Right kidney (tissue), 9 donors: ENCODE measurements at places on chromosomes 3 and 15.

- no peak for DNase-seq
Measured at GRCh38 chr3:177561769-177562392, 364.6 kb upstream of the TBL1XR1 start.

DNA sequence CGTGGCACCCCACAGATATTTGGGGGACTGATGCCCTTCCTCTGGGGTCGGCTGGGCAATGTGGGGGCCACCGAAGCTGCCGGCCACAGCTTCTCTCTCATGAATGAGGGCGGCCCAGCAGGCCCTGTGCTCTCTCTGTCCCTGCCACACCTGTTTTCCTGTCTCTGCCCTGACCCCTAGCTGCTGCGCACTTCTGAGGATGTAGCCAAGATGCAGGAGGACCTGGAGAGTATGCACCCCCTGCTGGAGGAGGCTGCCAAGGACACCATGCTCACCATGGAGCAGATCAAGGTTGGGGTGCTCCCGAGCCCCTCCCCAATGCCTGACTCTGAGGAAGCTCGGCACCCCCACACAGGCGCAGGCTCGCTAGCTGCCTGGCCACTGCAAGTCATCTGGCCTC lies 59.7 kb downstream of the SEMA3G start:
- peak; percentile 35 for DNase-seq

DNA sequence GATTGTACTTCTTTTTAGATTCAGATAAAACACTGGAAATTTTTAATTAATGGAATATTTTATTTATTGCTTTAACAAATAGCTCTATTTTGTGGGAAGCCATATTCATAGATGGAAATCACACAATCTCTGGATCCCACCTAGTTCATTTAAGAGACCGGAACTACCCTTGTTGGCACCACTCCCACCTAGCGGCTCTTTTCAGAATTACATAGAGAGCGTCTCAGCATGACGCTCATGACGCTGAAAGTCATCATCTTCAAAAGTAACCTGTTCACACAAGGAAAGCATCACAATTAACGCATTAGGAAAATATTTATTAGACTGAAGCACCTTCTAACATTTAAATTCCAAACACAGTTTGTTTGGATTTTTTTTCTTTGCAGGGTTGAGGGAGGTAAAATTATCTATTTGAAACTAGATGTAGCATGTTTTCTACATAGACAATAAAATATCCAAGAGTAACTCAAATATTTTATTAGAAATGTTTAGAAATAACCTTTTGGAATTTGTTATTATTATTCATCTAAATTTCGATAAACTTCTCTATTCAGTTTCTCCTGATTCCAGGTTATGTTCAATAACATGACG lies 214.9 kb upstream of the ARRDC4 start:
- DNase-seq, result no peak

- DNase-seq, result peak; percentile 14
Measured at GRCh38 chr3:190387578-190388213, at the start of gene CLDN16. CLDN16 (plus strand) TSS chr3:190388163; CDS start chr3:190388330, 167 bp downstream.

- DNase-seq, result no peak
Measured at GRCh38 chr3:183827809-183828537, 2.6 kb upstream of the MAP6D1 start.

- DNase-seq, result no peak
Measured at GRCh38 chr3:121736112-121736511, 13.4 kb downstream of the GOLGB1 start.

- no peak for DNase-seq
Measured at GRCh38 chr15:59501597-59501996, 63.6 kb downstream of the FAM81A start.

- DNase-seq, result no peak
Measured at GRCh38 chr3:185465471-185465870, 33.4 kb downstream of the TMEM41A start.

DNA sequence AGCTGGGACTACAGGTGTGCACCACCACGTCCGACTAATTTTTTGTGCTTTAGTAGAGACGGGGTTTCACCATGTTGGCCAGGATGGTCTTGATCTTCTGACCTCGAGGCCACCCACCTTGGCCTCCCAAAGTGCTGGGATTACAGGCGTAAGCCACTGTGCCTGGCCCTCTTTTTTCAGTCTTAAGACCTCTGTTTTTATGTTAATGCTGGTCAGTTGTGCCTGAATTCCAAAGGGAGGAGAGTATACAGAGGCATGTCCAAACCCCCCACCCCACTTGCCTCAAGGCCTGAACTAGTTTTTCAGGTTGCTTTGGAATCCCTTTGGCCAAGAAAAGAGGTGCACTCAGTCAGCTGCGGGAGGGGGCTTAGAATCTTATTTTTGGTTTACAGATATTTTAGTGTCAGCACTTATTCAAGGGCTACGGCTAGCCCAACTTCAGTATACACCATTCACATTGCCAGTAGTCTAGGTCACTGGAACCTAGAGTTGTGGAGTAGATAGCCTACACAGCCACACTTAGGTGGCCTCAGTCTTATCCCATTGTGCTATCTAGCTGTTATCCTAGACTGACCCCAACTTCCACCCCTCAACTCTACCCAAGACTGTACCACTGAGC lies 128.0 kb upstream of the TPM1 start:
- no peak for DNase-seq

GRCh38 chr15:80445300-80446041 lies 41.3 kb downstream of the ARNT2 start:
- no peak for DNase-seq

DNA sequence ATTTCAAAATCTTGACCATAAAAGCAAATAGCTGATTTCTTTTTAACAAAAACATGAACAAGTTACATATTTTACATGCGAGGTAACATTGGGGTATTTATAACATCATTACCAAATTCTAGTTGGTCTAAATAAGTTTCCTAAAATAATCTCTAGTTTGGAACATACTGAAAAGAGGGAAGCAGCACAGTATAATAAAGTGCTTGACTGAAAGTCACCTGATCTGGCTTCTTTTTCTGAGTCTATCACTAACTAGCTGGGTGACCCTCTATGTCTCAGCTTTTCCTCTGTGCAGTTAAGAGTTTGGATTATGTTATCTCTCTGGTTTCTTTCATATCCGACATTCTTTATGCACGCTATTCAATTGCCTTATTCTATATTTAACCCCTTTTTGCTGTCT lies 19.8 kb upstream of the CNTN4 start:
- DNase-seq, result no peak

DNA sequence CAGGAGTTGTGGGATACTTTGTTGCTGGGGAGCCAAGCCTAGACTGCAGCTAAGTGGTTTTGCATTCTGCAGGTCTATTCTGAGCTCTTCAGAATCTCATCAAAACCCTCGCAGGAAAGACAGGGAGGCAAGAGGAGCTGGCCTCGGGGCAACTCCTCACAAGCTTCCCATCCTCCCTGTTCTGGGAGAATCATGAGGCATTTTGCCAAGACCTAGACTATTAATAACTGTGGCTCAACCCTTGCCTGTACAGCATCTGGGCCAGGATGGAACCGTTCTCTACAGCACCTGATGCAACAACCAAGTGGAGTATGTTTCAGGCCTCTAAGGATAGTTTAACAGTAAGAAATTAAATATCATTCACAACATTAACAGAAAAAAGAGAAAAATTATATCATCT lies 20.2 kb upstream of the SLC6A20 start:
- no peak for DNase-seq

DNA sequence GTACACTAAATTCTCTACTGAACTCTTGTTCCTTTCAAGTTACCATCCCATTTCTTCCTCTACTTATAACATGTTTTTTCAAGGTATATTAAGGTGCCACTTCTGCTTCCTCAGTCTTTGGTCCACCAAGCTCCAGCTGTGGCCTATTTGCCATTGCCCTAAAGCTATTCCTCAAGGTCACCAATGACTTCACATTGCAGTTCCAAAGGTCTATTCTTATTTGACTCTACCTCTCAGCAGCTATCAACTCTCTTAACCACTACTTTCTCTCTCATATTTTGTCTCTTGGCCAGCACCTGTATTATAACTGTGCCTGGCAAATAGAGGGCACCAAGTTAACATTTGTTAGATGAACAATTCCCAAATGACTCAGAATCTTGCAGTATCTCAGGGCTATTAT lies 354.7 kb downstream of the PLCL2 start:
- DNase-seq, result no peak

DNA sequence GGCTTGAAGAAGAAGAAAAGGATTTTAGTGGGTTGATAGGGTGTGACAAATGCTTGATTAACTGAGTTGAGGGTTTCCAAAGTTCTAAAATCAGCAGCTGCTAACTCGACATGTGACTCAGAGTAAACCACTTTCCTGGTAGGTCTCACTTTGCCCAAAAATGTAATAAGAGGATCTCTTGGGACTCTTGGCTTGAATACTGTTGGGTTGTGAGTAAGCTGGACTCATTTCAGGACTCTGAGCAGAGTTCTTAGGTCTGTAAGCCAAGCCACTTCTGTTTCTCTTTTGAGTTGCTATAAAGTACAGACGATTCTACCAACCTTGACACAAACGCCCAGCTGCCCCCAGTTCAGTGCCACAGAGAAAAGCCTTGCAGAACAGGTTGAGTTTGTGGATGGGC lies 241.1 kb downstream of the ZNF621 start:
- no peak for DNase-seq

DNA sequence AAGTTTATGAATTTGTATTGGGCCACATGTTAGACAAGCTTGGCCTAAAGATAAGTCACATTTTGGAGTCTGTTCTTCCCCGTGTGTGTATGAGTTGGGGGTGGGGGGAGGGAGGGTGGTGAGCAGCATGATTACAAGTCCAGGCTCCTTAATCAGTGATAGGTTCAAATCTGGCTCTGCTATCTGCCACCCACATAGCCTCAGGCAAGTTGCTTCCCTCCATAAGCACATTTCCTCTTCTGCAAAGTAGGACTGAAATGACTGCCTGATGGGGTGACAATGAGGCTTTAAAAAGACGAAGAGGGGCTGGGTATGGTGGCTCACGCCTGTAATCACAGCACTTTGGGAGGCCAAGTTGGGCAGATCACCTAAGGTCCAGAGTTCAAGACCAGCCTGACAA lies 1.1 kb upstream of the SPATA12 start:
- no peak for DNase-seq

- no peak for DNase-seq
Measured at GRCh38 chr3:133886031-133886722, 9.5 kb downstream of the RAB6B start.

DNA sequence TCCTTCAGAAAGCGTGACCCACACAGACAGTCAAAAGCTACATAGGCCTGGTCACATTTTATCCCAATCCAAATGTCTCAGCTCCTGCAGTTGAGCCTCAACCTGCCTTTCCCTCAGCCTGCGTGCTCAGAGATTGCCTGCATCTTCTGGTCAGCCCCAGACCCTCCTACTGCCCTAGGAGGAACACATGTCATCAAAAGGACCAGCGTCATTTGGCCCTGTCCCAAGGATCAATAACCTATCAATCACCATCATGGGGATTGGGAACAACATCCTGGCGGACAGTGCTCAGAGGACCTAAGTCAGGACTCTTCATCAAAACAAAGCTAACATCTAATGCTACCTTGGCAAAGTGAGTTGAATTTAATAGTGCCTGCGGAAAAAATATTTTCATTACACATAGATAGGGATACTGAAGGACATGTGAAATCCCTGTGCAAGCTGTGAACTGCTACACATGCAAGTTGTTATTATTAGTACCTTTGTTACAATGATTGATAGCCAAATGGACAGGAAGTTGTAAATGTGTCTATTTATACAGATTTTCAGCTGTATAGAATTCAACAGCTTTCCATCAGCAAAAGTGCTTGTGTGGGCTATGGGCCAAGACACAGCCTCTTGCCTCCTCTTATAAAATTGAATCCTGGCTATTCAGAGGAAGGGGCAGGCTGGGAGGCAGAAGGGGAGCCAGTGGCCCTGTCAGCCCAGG lies 47.7 kb downstream of the UMPS start:
- no peak for DNase-seq

- no peak for DNase-seq
Measured at GRCh38 chr3:99662838-99663570, 24.6 kb downstream of the COL8A1 start.

DNA sequence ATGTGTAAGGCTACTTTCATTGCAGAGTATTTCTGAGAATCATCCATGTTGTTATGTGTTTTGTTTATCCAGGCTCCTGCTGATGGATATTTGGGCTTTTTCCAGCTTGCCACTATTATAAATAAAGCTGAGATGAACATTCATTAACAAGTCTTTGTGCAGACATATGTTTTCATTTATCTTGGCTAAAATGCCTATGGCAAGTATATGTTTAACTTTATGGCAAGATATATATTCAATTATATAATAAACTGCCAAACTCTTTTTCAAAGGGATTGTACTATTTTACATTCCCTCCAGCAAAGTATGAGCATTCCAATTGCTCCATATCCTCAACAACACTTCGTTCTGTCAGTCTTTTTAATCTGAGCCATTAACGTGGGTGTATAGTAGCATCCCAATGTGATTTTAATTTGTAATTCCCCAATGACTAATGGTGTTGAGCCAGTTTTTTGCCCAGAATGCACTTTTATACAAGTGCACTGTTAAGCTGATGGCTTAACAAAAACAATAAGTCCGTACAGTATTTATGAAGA lies 452.4 kb downstream of the SHQ1 start:
- DNase-seq, result no peak

DNA sequence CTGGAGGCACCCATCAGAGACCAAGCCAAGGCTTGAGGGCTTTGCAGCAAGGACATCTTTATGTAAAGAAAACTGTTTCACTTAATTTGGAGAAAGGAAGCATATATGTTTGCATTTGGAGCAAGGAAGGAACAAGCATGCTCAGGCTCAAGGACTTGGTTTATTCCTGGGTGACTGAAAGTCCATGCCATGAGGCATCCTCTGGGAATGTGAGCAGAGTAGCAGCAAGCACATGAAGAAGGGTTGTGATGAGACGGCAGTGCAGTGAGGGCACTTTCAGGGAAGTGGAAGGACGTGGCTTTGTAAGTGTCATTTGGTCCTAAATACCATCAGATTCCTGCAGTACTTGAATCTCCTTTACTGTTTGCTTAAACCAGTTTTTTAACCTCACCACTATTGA lies 26.8 kb downstream of the POLG start:
- DNase-seq, result no peak

DNA sequence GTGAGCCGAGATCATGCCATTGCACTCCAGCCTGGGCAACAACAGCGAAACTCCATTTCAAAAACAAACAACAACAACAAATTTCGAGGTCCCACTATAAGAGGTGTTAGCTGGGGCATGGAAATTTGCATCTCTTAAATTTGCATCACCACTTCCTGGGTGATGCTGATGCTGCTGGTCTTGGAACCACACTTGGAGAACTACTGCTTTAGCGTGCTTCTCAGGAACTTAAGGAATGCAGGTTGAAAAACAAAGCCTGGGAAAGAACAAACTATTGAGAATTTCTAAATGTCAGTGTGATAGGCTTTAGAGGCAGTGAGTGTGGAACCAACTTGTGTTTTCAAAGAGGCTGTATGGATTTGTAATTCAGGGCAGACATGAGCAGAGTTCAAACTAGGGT lies 858.4 kb upstream of the ARPP21 start:
- no peak for DNase-seq

GRCh38 chr3:72266016-72266370 lies 481.0 kb upstream of the PROK2 start:
- no peak for DNase-seq

GRCh38 chr15:66480267-66480666 lies 17.3 kb downstream of the SNAPC5 start:
- no peak for DNase-seq

GRCh38 chr3:144375088-144375487 lies 403.5 kb downstream of the DIPK2A start:
- DNase-seq, result no peak

- no peak for DNase-seq
Measured at GRCh38 chr3:11389386-11390268, 117.4 kb downstream of the ATG7 start.

- peak; percentile 42 for DNase-seq
Measured at GRCh38 chr15:29208352-29208751, 61.3 kb downstream of the NSMCE3 start.
